NCI-H510A (cell line): ENCODE measurements at places on chromosomes 4 and X.

DNA sequence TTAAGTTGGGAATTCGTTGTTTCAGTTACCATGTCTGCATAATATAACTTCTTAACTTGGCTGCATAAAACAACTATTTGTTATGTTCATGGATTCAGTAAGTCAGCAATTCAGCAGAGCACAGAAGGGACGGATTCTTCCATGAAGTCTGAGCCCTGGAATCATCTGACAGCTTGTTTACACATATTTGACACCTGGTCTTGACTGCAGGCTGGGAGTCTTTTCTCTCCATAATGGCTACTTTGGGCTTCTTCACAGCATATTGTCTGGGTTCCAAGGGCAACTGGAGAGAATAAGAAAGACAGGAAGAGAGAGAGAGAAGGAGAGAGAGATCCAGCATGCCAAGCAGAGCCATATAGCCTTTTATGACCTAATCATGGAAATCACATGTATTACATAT, 23.1 kb downstream of the CENPC start:
- DNase-seq = no peak

DNA sequence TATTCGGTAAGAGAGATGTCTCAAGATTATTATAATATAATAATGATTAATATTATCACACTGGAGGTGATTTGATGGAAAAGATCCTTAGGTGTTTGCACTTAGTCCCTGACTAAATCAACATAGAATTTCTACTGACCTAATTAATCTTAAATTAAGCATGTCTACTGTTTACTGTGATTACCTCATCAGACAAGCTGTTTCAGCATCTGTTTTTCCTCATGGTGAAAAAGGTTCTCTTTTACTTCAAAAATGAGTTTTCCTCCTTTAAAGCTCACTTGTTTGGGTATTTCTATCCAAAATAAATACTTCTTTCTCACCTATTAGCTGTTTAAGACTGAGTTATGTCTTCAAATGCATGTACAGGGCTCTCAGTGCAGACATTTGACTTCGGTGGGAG, 407.8 kb downstream of the NKX6-1 start:
- no peak for DNase-seq

DNA sequence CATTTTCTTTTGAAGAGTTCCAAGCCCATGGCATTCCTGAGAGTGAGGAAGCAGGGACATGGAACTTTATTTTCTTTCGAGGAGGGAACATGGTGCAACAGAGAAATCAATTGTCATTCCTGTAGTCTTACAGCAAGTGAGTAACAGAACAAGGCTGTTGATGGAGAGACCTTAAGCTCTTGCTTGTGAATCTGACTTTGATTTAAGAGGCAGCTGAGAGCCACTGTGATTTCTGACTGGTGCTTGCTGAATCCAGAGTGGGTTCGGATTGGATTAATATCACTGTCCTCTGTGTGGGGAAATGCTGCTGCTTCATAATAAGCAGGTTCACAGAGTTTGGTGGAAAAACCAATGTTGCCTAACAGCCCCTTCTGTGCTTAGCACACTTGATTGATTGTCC, 4.7 kb upstream of the ATP1B4 start:
- no peak for DNase-seq

- DNase-seq = no peak
These were observed 509.6 kb upstream of the DIPK2B start for GRCh38 chrX:45710081-45710801.

GRCh38 chr4:151226004-151226932, 50.7 kb upstream of the PRSS48 start:
- DNase-seq = no peak

DNA sequence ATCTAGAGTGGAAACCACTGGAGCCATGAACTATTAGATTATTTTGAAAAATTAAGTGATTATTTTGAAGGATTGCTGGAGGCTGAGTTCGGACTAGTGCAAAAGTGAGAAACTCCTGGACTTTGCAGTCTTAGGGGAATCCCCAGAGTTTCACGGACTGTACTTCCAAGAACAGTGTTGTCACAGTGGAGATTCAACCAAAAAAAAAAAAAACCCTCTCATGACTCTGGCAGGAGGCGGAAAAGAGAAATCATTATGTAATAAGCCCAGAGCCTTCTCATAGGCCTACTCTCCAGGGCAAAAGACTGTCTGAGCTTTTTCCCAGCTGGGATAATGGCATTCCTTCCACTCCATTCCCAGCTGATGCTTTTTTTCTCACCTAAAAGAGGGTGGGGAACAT, 16.8 kb upstream of the C4orf51 start:
- DNase-seq = no peak

- DNase-seq = no peak
These were observed 93.2 kb downstream of the SHOX start for GRCh38 chrX:723781-724180.

DNA sequence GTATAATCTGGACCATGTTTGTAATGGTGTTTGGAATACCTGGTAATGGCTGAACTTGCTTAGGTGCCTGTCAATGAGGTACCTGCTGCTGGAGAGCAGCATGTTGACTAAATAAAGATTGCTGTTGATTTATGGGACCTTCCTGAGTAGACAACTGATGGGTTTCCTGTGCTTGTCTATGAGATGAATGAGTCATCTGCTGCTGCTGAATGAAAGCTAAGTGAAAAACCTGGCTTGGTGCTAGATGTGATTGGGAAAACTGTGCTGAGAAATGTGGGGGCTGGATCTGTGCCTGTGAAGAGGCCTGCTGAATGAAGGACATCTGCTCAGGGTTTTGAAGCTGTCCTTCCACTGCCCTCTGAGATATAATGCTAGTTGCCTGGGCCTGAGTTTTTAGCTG, 69.6 kb downstream of the WNK3 start:
- DNase-seq = no peak

DNA sequence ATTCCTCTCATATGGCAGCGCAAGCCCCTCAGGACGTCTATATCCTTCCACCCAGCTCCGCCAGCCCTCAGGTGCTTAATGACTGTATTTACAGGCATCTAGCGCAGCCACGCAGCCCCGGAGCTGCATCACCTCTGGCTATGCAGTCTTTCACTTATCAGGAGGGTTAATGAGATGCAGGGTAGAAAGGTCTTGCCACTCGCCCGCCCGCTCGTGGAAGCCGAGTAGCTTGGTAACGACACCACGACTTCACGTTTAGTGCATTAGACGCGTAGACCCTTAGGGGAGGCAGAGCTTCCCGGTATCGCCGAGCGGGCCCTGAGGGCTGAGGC, 1.5 kb upstream of the SLC16A2 start:
- no peak for DNase-seq

GRCh38 chr4:69823481-69824186, 36.3 kb downstream of the SULT1E1 start:
- peak; percentile 83 for DNase-seq

GRCh38 chrX:110055616-110056015, 52.7 kb downstream of the TMEM164 start:
- DNase-seq = no peak

- DNase-seq = no peak
These were observed 49.8 kb downstream of the WDR19 start for GRCh38 chr4:39232100-39232499.

- peak; percentile 2 for DNase-seq
These were observed 18.9 kb downstream of the CNGA2 start for GRCh38 chrX:151753313-151754046.

- DNase-seq = peak; percentile 5
These were observed 75.0 kb downstream of the PTTG2 start for GRCh38 chr4:38034986-38035882.
